ENCODE measurements at places on chromosomes 5 and 9.

- no peak for DNase-seq
Observed at GRCh38 chr5:75040973-75041372, 11.4 kb downstream of the GCNT4 start.

GRCh38 chr9:16425562-16426231 lies 444.8 kb downstream of the BNC2 start:
- DNase-seq = no peak

GRCh38 chr5:129906177-129906887 lies 2.1 kb downstream of the CHSY3 start:
- peak; percentile 62 for DNase-seq

DNA sequence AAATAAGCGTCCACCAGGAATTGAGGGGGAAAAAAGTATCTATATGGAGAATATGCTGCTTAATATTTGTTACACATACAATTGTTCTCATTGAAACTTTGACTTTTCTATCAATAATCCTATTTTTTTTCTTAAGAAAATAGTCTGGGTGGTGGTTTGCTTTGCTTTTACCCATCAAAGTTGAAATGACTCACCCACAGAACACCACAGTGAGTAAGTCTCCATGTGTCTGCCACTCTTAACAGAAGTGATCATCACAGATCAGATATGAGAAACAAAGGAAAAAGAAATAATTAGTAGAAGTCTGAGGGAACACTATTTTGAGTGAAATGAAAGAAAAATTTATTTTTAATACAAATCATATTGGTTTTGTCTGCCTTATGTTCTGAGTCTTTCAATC lies 742.8 kb downstream of the CDH9 start:
- DNase-seq = no peak

DNA sequence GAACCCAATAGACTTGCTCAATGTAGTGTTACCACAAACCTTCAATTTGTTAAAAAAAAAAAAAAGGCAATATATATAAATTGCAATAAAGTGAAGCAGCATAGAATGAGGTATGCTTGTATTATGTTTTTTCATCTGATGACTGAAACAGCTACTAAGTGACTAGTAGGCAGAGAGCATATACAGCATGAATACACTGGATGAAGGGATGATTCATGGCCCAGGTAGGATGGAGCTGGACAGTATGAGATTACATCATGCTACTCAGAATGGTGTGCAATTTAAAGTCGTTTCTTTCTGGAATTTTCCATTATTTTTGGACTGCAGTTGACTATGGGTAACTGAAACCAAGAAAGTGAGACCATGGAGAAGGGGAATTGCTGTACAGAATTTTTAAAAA lies 161.2 kb downstream of the GNA14 start:
- DNase-seq = no peak

- peak; percentile 44 for DNase-seq
Observed at GRCh38 chr9:88781628-88782391, 209.5 kb upstream of the S1PR3 start.

DNA sequence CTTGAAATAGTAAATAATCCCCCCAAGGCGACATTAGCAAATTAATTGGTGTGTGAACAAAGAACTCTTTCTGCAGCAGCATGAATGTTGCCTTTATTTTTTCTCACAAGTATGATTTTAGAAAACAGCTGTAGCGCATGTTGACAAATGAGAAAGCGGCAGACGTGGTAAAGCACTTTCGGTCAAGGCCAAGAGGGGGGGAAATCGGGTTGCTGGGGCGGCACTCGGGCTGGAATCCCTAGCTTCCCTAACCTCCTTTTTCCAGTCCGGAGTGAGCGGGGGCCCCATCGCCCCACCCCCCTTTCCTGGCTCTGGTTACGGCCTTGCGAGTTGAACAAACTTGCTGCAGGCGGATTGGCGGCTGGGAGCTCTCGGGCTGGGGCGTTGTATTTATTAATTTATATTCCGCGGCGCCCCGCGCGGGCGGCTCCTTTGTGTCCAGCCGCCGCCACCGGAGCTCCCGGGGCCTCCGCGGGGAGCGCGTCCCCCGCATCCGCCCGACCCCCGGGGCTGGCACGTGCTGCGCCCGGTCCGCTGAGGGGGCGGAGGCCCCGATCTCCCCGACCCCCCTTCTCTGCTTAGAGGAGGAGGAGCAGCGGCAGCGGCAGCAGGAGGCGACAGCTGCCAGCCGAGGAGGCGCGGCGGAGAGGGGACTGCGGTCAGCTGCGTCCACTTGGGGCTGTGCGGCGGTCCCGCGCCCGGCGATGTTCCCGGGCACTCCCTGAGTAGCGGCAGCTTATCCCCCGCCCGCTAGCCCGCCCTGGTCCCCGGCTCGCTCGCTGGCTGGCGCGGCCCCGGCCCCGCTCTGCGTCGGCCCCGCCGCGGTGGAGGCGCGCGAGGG lies at the start of gene RHOBTB3:
Gene RHOBTB3 (plus strand): TSS at position 607 of the 841 bp plus-strand sequence. CDS start 347 bp downstream, outside the sequence.
- DNase-seq = peak; percentile 98

- DNase-seq = no peak
Observed at GRCh38 chr9:114487607-114488300, 17.5 kb downstream of the WHRN start.

GRCh38 chr9:89137542-89138462 lies 40.8 kb downstream of the SHC3 start:
- DNase-seq = peak; percentile 27

- DNase-seq = peak; percentile 97
Observed at GRCh38 chr9:36163049-36163785, 6.0 kb upstream of the CCIN start.

GRCh38 chr5:113713051-113713450 lies 199.6 kb downstream of the YTHDC2 start:
- no peak for DNase-seq

DNA sequence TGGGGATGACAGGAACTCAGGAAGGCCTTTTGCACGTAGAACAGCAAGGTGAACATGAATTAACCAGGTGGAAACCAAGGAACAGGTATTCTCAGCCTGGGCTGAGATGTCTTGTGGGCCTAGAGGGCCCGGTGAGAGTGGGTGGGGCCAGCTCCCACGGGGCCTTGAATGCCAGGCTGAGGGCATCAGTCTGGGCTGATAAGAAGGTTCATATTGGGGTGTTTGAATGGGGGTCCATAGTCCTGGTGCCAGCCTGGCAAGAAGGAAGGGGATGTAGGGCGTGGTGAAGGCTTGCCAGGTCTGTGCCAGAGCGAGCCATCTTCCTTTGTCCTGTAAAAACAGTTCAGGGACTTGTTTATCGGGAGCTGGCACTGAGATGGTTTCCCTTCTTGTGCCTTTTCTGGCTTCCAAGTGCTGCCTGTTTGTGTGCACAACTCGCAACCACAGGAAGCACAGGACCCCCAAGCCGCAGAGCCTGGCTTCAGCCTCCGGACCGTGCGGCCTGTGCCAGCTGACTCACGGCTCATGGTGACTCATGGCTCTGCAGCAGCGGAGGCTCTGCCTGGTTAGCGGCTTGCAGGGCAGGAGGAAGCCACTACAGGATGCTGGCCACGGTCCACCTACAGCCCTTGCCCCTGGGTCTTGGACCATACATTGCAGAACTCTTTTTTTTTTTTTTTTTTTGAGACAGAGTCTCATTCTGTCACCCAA lies 2.4 kb downstream of the CARD19 start:
- peak; percentile 85 for DNase-seq

DNA sequence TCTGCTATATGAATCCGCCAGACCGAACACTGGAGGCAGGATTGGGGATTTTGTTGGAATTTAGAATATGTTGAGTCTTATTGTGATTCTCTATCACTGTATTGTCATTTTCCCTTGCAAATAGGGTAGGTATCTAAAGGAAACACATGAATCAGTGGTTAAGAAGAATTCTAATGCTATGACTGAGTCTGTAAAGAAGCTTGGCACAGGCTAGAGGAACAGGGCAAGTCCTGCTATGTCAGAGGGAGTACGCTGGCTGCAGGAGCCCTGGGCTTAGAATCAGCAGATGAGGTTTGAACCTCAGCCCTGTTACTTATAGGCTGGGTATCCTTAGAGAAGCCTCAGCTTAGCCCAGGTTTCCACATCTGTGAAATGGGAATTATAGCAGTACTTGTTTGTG lies 198.1 kb downstream of the NR3C1 start:
- no peak for DNase-seq

- no peak for DNase-seq
Observed at GRCh38 chr5:104815212-104815611, 1252.6 kb upstream of the NUDT12 start.

DNA sequence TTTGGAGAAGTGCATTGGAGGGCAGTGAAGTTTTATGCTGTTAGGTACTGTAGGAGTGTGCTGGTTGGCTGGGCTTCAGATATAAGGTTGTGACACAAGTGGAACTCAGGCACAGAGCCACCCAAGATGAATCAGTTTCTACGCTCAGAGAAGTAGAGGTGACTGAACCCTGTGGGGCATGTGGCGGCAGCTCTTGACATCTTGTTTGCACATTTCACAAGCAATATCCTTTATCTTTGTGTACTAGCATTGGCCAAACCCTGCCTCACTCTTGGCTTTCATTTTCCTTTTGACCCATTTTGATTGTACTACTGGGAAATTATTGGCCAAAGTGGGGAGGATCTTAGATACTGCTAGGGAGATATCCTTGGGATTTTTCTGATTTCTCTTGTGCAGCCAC lies 110.0 kb downstream of the PSAT1 start:
- no peak for DNase-seq

- DNase-seq = no peak
Observed at GRCh38 chr9:18229992-18230676, 243.8 kb upstream of the ADAMTSL1 start.

DNA sequence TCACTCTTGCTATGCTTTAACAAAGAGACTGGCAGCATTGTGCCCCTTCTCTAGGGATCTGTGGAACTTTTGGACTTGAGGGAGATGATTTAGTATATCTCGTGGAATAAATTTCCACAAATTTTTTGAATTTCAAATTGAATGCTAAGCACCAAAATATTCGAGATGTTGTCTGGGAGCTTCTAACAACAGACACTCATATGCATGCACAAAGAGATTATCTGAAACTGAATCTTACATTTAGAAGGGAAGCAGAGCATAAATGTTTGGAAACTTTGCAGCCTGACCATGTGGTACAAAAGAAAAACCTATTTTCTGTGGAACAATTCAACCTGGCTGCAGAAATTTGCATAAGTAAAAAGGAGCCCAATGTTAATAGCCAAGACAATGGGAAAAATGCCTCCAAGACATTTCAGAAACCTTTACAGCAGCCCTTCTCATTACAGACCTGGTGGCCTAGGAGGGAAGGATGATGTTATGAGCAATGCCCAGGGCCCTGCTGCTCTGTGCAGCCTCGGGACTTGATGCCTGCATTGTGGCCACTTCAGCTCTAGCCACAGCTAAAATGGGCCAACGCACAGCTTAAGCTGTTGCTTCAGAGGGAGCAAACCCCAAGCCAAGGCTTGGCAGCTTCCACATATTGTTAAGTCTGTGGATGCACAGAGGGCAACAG lies 285.8 kb upstream of the FAM174A start:
- DNase-seq = no peak

- DNase-seq = no peak
Observed at GRCh38 chr5:39055027-39055767, 19.0 kb downstream of the RICTOR start.

Measured in right hindlimb (tissue), 1 donor.